ENCODE measurements at places on chromosomes 16 and 17.

DNA sequence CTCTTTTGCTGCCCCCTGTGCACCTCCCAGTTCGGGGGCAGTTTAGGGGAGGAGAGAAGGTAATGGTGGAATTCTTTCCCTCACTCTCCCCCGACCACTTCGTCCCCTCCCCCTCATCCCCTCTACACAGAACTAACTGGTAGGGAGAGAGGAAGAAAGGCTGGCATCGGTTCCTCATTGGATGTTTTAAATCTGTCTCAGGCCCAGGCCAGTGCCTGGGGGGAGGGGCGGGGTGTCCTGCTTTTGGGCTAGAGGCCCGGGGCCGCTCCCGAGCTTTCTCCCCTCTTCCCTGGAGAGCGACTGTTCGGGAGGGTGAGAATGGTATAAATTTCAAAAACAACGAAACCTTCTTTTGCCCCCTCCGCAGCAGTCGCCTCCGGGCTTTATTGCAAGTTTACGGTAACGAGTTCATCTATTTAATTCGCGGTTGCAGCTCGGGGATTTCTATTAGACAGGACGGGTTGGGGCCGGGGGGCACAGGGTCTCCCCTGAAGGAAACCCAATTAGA lies at the start of gene PRAC2:
TSS of gene PRAC2 (plus strand) at position 271 of the 508 bp plus-strand sequence. CDS start 1,226 bp downstream, outside the sequence.
- DNase-seq: no peak

DNA sequence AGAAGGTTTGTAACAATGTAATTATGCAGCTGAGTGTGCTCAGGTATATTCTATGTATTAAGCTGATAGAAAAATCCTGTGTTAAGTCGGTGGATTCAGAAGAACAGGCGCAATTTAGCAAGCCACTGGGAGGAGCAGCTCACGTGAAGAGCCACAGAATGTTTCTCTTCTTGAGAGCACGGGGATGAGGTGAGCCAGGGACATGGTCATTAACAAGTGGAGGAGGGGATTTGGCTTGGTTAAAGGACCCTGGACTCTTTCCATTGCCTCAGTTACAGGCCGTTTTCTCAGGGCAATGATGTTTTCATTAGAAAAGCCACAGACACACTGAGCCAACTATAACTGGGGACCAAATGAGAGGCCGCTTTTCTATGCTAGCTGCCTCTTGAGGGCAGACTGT lies 178.7 kb downstream of the SNX29 start:
- no peak for DNase-seq

GRCh38 chr16:48592839-48593429 lies 17.0 kb downstream of the N4BP1 start:
- no peak for DNase-seq

GRCh38 chr16:4566144-4566543 lies 10.0 kb downstream of the C16orf96 start:
- no peak for DNase-seq

GRCh38 chr17:7313890-7314718 lies 1.1 kb downstream of the GPS2 start:
- no peak for DNase-seq

DNA sequence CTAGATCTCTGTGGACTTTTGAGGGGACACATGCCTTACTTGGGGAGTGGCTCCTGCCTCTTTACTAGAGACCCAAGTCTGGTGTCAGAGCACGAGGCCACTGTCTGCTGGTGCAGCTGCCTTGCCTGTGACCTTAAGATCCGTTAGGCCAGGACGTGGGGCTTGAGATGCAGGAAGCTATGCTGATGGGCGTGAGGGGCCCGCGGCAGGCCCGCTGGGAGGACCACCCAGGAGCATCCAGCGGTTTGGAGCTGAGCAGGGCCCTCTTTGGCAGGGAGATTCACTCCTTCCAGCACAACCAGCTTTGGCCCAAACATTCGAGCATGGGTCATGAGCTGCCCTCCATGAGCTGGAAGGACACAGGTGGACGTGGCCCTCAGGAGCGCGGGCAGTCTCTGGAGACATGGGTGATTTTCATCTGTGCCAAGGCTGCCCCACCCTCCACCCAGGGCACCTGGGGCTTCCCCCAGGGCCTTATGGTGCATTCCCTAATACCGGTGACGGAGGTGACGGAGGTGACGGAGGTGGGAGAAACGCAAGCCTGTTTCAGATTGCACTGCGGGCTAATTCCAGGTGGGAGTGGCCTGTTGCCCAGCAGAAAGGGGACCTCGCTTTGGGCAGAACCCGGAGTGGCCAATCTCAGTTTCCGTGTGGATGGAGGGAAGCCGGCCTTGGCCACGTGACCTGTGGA lies 12.7 kb downstream of the LGALS3BP start:
- no peak for DNase-seq

DNA sequence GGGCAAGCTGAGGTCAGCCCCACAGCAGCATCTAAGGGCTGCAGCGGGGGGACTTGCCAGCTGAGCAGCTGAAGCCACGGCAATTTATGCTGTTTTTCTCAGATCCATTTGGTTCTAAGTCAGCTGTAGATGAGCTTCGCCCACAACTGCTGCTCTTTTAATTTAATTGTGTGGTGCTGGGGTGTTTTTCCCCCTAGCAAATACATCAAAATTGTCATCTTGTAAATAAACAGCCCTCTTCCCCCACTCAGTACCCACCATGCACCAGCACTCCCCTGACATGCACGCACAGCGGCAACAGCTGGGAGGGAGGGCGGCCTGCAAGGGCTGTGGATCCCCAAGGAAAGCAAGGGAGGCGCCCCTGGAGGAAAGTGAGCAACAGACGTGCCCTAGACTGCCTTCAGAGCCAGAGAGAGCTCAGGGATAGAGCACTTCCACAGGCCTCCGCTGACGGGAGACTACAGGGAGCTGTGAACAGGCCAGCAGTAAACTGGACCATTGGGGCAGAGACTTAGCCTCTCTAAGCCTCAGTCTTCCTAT lies 149.5 kb downstream of the TMEM132E start:
- no peak for DNase-seq

DNA sequence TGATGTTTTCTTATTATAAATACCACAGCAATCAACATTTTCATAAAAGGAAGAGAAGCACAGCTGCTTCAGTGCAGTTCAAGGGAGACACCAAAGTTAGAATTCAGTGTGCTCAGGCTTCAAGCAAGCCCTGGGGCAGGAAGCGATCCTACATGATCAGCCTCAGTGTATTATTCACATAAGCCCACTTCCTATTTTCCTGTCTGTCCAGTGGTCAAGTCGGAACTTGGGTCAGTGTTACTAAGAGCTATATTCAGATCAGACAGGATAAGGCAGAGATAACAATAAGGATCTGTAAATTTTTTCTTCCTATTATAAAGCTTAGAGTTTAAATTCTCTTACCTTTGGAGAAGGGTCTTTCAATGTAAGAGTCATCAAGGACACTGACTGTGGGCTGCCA lies 12.9 kb downstream of the HEATR6 start:
- DNase-seq: no peak

DNA sequence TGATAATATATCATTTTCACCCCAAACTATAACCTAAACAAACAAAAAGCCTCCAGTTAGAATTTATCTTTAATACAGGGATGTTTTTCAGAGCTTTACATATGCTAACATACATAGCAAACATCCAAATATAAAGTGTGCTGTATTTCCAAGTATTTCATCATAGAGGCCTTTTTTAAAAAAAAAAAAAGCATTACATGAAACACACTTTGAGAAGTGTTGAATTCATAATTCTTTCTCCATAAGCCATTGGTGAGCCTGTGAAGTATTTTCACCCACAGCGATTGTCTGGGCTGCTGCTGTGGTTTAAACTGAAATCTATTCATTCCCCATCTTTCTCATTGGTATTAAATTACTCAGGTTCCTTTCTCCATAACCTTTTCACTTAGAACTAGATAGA lies 503.4 kb upstream of the CDH8 start:
- DNase-seq: no peak

- DNase-seq: no peak
Measured at GRCh38 chr16:66598111-66598510, 6.4 kb upstream of the CMTM3 start.

DNA sequence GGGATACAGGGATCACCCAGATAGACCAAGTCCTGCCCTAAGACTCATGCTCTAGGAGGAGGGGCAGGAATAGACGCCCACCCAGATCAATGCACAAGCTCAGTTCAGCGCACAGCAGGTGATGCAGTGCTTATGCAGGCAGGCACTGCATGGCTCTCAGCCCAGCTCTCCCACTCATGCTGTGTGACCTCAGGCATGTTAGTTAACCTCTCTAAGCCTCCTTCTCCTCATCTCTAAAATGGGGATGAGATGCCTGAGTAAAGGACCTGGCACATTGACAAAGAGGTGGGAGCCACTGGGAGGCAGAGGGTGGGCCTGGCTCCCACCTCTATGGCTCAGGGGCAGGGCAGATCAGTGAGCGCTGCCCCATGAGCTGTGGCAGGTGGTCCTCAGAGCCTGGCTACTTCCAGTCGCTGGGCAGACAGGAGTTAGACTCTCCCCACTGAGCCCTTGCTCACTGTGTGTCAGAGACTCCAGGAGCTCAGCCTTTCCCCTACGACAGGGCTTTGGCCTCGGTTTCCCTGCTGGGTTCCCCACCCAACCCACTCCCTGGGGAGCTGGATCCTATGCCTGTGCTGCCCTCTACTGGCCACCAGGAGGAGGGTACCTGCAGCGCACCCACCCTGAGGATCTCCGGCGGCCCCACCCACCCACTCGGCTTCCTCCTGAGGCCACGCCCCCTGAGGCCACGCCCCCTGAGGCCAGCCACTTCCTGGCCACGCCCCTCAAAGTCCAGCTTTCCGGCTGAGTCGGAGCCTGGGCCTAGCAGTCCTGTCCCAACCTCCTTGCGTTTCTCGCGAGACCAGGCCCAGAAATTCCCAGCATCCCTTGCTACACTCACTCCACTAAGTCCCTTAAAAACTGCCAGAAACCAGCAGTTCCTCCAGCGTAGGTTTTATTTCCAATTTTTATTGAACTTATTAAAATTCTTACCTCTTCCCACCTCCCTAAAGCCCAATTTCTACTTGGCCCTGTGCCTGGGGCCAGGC lies 196.1 kb downstream of the GSG1L start:
- peak; percentile 82 for DNase-seq

GRCh38 chr17:43882761-43883415 lies 24.4 kb downstream of the MPP2 start:
- DNase-seq: no peak

DNA sequence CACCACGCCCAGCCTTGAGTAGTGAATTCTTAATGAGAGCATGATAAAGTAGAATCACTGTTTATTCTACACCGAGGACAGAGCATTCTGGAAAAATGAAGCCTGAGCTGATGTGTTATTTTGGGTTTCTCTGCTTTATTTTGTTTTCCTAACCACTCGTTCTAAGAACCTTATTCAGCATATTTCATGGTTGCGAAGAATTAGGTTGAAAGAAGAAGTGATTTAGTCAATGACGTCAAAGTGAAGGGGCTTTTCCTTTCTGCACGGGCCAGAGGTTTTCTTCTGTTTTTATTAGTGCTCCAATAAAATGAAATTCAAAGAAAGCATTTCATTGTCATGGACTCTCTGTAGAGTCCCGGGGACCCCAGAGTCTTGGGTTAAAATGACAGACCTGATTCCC lies 178.5 kb downstream of the MAF start:
- no peak for DNase-seq

DNA sequence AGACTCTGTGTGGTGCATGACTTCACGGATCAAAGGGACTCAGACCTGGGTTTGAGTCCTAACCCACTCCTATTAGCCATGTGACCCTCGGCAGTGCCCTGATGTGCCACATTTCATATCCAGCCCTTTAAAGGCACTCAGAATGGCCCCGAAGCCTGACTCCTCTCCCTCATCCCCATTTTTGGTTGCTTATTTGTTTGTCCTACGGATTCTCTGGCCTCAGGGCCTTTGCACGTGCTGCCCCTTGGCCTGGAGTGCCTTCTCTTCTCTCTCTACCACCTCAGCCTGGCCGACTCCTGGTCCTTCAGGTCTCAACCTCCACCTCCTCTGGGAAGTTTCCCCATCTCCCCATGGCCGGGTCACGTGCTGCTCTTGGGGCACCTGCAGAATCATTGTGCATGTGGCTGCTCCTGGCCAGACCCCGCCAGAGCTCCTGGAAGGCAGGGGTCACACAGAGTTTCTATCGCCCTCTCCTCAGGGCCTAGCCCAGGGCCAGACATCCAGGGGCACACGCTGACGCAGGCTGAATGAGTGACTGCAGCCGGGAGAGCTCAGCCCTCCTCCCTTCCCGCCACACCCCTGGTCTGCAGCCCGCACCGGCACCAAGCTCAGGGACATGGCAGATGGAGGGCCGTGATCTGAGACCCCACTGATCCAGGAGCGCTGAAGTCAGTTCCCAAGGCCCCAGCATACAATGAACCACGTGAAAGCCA lies 22.0 kb upstream of the CIBAR2 start:
- DNase-seq: no peak

- no peak for DNase-seq
Measured at GRCh38 chr17:36213695-36214094, 2.8 kb downstream of the CCL4L2 start.

- no peak for DNase-seq
Measured at GRCh38 chr17:49717371-49717861, 9.7 kb upstream of the SLC35B1 start.

GRCh38 chr17:72901083-72901482 lies 191.4 kb downstream of the SLC39A11 start:
- DNase-seq: no peak

GRCh38 chr16:70258946-70259345 lies 7.2 kb upstream of the EXOSC6 start:
- no peak for DNase-seq

GRCh38 chr17:67577429-67578141 lies 140.2 kb upstream of the NOL11 start:
- no peak for DNase-seq

DNA sequence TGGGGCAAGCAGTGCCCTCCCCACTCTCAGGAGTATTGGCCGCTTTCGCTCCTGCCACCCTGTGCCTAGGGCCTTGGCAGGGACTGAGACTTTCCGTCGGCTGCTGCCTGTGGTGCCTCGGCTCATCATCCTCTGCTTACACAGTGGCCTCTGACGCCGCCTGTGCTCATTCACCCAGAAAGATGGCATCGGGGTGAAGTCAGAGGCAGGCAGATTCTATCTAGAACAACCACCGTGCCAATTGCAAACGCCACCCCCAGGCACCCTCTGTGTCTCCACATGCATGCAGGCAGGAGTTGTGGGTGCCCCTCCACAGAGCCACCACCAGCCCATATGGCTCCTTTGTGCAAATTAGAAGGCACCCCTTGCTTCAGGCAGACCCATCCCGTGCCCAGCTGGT lies 154.2 kb upstream of the GSE1 start:
- DNase-seq: no peak

DNA sequence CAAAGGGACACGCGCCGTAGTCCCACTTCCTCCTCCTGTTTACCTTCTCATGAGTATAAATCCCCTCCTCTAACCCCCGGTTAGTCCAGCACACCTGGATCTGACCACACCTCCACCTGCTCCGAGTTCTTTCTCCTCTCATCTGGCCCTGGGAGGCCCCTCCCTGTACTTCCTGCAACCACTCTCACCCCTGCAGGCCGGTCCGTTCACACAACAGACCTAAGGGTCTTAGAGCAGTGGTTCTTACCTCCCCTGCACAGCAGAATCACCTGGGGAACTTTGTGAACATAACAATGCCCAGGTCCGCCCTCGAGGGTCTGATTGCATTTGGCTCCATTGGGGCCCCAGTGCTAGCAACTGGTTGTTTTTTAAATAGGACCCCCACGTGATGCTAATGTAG lies 24.8 kb downstream of the TMEM114 start:
- no peak for DNase-seq

GRCh38 chr16:15924996-15925395 lies 24.4 kb upstream of the ABCC1 start:
- no peak for DNase-seq

- DNase-seq: no peak
Measured at GRCh38 chr17:37079735-37080134, 131.0 kb downstream of the AATF start.

Measured in GM10248 (cell line).